Activated T-cell treated with anti-CD3 and anti-CD28 coated beads for 48 hours (primary cell): ENCODE measurements at places on chromosomes 7 and 10.

DNA sequence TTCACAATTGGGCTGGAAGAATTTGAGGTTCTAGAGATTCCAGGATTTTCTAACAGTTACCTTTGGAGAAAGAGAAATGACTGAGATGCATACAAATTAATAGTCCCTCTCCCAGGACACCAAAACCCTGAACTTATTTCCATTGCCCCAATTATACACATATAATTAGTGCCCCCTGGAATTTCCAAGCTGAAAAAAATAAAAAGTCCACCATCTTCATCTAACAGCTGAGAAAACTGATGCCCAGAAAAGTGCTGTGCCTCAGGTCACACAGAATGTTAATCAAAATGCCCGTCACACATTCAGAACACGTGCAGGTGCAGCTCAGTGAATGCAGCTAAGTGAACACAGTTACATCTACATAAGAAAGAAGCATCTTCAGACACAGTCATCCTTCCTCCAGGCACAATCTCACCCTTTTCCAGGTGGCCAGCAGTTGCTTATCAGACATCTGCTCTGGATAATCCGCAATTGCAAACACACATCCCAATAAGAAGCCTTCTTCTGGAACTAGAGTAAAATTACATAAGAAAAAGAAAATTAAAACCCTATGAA is 35.4 kb downstream of the PAXIP1 start:
- DNase-seq, result no peak

- no peak for DNase-seq
These were observed 37.0 kb downstream of the FAM171A1 start for GRCh38 chr10:15333909-15334649.

DNA sequence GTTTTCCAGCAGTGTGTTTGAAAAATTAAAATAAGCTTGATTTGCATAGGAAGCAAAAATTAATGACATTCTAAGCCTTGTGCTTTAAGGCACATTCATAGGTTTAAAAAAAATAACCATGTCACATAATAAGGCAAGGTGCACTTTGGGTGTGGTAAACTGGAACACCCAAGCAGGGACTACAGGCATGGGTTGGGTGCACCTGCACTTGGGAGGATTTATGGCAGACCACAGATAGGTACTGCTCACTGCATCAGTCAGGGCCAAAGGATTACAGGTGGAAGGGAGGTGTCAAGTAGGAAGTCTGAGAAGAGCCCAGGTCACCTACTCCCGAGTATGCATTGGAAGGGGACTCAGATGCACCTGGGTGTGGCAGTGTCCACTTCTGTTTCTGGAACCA is 753.7 kb downstream of the SUGCT start:
- DNase-seq, result no peak

- no peak for DNase-seq
These were observed 94.2 kb upstream of the DDC start for GRCh38 chr7:50659329-50659965.

DNA sequence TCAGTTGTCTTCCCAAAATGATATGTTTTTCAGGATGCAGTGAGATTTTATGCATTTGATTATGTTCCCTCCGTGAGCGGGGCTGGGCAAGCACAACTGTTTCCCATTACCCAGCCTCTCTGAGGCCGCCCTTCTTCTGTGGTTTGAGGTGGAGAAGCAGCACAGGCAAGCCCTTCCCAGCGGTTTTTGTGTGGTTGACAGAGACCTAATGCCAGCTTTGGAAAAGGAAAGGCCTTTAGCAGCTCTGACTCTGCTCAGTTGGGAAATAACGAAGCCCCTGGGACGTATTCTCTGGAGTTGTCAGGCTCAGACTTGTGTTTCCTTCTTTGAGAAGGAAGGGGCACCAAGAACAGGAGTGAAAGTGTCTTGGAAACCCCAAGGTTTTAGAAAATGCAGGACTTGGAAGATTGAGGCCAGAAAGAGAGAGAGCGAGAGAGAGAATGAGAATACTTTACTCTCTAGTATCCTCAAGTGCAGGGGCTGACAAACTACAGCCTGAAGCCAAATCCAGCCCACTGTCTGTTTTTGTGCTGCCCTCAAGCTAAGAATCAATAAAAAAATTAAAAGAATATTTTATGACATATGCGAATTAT is 20.6 kb upstream of the PDCD4 start:
- DNase-seq, result no peak

GRCh38 chr7:134779741-134780065 is 269 bp downstream of the CALD1 start:
- DNase-seq, result no peak

- no peak for DNase-seq
These were observed 25.8 kb downstream of the TMEM254 start for GRCh38 chr10:80104066-80104926.

DNA sequence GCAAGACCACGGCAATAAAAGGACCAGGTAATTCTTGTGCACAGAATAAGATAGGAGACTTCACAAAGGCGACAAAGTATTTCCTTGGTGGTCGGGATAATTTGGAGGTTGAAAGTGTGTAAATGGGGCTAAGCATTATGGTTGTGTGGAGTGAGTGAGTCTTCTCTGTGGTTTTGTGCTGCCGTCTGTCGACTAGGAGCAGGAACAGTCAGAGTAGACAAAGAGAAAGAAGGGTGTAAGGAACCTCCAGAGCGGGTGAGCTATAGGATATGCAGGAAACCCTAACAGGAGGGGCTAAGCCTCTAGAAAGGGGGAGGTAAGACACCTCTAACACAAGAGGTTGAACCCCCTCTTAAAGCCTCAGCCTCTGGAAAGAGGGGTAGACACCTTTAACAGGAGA is 201.6 kb downstream of the SH2D4B start:
- DNase-seq, result no peak

GRCh38 chr10:49153971-49154370 is 20.1 kb upstream of the FAM170B start:
- DNase-seq, result no peak

GRCh38 chr7:1672851-1673486 is 2.9 kb downstream of the ELFN1 start:
- DNase-seq, result no peak

DNA sequence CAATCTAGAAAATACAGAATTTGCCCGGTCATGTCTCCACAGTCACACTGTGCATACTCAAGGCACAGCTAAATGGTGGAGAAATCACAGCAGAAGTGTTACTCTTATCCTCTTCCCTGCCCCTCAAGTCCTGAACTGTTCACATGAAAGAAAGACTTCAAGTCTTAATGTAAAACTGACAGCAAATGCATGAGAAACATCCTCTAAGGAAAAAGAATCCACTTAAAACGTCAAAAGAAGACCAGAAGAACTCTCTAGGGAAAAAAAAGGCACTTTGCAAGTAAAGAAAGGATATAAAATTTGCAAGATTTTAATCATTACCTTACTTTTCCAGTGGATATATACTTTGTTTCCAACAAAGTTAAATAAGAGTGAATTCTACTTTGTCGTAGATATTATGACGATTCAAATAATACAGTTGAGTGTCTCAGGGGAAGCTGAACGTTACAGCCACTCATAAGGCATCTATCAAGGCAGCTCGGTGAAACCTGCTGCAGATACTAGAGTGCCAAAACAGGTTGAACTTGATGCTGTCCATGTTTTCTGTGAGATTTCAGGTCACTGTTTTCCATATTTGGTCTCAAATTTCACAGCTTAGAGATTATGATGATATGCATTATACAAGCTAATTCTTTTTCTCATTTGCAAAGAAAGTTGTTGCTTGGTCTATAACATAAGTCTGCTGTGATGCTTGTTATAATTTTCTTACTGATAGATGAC is 155.0 kb downstream of the CTTNBP2 start:
- no peak for DNase-seq

GRCh38 chr10:4399556-4399955 is 426.5 kb upstream of the AKR1E2 start:
- no peak for DNase-seq

- DNase-seq, result peak; percentile 27
These were observed at the start of gene CUX1 for GRCh38 chr7:101817471-101818286. Gene CUX1, plus strand, starts transcription at chr7:101817626. Its CDS starts 14 bp downstream, at chr7:101817640.

DNA sequence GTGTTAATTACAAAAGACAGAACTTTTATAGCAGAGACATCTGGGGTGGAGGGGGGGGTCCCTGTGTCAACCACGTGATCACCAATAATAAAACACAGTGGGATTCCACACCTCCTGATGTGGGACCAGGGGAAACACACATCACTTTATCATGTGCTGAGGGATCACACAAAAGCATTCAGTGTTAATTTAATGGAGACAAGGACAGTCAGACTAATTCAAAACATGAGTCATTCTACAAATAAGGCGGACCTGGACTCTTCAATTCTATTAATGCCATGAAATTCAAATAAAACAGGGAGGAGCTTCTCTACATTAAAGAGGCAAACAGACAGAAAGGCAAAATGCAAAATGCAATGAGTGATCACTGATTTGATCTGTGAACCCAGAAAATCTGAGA is 67.3 kb upstream of the PFKP start:
- no peak for DNase-seq
